ENCODE measurements at places on chromosomes 3 and 15. TPM values are rescaled to one million over a fixed set of nuclear protein-coding genes. Genes with fewer than 3 reads are reported as not detected.

Gene MGA
- 64.0 TPM for total RNA-seq

Gene IGSF10
- total RNA-seq = 1.8 TPM

Gene PYDC2
- not detected for total RNA-seq

Gene SH3GL3
- total RNA-seq = 1.2 TPM

Gene PRICKLE2
- total RNA-seq = 23.2 TPM

Gene SLTM
- 151 TPM for total RNA-seq

Gene SLC12A1
- total RNA-seq = not detected

Gene UROC1
- total RNA-seq = not detected

Gene MEF2A
- total RNA-seq = 36.2 TPM

Gene MAP6D1
- total RNA-seq = 2.4 TPM

Gene CFAP20DC
- 10.4 TPM for total RNA-seq

Gene PLA2G4B
- total RNA-seq = 13.1 TPM

Gene AGTR1
- 8.2 TPM for total RNA-seq

Gene PSTPIP1
- not detected for total RNA-seq

Gene ITPR1
- 11.2 TPM for total RNA-seq

Gene MUC20
- 5.0 TPM for total RNA-seq

Gene LMOD3
- total RNA-seq = not detected

Gene PLIN1
- 0.24 TPM for total RNA-seq

Gene SMCO1
- total RNA-seq = not detected

Gene CCR8
- not detected for total RNA-seq

Gene TMEM212
- not detected for total RNA-seq
